ENCODE measurements at places on chromosomes 7 and 10.

DNA sequence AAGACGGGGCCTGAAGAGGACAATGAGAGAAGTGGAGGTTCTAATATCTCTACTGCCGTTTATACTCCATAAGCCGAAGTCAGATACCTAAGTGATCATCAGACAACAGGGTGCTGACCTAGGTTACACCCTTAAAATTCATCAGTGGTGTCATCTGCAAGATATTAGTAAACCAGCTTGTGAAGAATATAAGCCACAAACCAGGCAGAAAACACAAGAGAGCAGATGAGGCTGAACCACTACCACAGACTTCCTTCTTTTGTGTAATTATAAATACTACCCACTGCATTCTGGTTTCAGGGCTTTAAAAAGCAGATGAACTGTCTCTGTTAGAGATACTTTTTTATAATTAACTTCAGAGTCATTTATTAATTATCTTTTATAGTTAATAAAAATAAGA is 69.0 kb upstream of the LRRC17 start:
- no peak for DNase-seq

- DNase-seq, result peak; percentile 29
These were observed 3.6 kb upstream of the ARID5B start for GRCh38 chr10:61897671-61898434.

DNA sequence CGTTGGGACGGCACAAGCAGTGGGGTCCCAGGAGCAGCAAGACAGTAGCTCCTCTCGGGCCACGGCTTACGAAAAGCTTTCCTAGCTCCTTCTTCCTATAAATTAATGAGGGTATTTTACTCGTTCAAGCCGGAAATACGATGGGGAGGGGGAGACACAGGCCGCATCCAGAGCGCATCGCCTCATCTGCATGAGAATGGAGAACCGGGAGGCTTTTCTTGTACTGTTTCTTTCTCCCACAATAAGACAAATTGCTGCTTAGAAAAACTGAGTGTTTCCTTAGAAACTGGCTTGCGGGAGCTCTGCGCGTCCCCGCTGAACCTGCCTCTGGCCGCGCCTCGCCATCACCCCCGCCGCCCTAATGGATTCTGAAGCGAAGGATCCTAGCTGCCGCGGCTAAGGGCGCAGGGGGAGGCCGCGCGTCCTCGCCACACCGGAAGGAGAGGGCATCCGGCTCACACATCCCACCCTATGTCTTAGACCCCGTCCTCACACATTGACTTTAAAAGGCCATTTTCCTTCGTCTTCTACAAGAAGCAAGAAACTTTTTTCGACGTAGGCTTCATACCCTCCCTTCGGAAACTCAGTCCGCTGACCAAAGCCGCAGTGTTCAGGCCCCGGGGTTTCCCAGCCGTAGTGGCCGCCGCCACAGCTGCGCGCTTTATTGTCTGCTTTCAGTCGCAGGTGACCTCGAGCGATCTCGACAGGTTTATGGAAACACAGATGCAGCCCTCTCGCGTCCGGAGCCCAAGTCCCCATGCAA is 8.8 kb downstream of the NXPH1 start:
- no peak for DNase-seq

GRCh38 chr7:101308245-101309085 is 13.1 kb downstream of the IFT22 start:
- peak; percentile 60 for DNase-seq

DNA sequence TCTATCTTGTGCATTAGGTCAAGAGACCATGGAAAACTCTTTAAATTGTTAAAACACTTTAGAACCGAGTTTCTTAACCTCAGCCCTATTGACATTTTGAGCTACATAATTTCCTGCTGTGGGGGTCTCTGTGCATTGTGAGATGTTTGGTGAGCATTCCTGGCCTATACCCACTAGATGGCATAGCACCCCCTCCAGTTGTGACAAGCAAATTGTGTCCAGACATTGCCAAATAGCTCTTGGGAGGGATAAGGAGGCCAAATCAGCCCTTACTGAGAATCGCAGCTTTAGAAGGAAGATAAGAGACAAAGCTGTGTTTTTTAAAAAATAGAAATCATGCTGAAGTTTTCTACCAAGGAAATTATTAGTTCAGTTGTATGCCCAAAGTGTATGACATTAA is 1158.5 kb upstream of the C7orf33 start:
- DNase-seq, result peak; percentile 15

- peak; percentile 65 for DNase-seq
These were observed 151.3 kb upstream of the RSU1 start for GRCh38 chr10:16968416-16969041.

DNA sequence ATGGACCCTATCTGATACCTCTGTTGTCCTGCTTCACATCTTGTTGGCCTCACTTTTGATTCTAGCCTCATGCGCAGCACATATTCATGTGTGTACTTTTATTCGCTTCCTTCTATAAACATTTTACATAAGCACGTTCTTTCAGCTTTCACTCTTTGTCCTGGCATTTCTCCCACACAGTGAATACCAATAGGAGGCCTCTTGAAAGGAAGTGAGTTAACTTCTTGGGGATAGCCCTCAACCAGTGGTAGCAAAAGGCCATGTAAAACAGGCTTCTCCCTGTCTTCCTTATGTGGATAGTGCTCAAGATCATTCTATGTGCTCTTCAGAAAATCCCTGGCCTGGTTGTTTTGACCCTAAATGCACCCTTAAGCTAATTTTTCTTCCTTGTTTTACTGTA is 633.9 kb upstream of the MBL2 start:
- DNase-seq, result no peak

- no peak for DNase-seq
These were observed 83.4 kb upstream of the SMNDC1 start for GRCh38 chr10:110387983-110388686.

- no peak for DNase-seq
These were observed 598.3 kb downstream of the INHBA start for GRCh38 chr7:41104631-41105030.

- DNase-seq, result no peak
These were observed 54.1 kb downstream of the DENND2A start for GRCh38 chr7:140586516-140586915.

DNA sequence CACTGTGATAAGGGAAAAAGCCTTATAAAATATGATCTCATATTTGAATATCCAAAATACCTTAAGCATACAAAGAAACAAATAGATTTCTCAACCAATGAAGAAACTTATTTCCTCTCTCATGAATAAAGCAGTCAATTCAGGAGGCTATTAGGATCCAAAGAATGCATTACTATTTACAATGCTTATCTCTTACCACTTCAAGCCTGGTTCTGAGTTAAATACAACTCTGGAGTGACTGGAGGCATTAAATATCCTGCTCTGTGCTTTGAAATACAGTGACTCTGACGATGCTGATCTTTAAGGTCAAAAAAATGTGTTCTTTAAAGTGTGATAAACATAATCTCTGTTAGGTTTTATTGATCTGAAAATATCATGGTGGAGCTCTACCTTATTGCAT is 493.2 kb downstream of the ZWINT start:
- DNase-seq, result no peak

DNA sequence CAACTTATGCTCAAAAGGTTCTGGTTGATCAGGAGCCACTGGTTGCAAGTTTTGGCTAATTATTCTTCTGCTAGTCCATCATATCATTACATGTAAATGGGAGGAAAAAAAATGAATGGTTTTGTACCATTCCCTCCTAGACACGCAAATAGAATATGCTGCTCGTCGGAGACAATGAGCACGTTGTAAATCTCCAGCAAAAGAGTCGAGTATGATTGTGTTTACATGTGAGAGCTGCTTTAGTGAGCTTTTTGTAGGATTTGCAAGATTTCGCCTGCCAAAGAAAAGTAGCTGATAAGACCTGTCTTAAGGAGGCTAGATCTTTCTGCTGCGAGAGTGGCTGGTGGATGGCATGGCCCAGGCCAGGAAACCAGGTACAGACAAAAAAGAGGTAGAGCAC is 109.0 kb downstream of the ZMYND11 start:
- no peak for DNase-seq

DNA sequence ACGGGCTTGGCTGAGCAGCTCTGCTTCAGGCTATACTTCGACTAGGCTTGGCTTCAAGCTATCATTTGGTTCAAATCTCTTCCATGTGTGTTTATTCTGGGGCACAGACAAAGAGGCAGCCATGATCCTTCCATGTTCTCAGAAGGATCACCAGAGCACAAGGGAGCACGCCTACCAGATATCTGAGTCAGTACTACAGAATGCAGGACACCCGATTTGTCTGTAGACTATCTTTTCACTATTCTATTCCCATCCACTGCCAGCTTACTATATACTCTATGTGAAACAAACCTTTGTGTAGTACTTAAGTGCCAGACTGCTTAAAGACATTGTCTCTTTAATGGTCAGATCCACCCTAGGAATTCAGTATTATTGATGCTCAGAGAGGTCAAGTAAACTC is 35.1 kb downstream of the CH25H start:
- no peak for DNase-seq

- no peak for DNase-seq
These were observed 84.8 kb upstream of the ASAH2 start for GRCh38 chr10:50336140-50336539.

DNA sequence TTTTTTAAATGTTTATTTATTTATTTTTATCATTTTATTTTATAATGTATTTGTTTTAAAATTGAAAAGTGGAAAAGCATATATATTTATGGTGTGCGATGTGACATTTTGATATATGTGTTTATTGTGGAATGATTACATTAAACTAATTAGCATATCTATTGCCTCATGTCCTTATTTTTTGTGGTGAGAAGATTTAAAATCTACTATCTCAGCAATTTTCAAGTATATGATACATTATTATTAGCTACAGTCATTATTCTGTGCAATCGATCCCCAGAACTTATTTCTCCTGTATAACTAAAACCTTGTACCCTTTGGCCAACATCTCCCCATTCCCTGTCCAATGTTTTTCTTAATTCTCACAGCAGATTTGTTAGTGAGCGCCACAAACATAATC is 115.6 kb upstream of the SHH start:
- DNase-seq, result no peak

GRCh38 chr7:4115442-4115841 is 566.7 kb upstream of the FOXK1 start:
- DNase-seq, result no peak

GRCh38 chr7:55903985-55904759 is 16.9 kb downstream of the ZNF713 start:
- no peak for DNase-seq

DNA sequence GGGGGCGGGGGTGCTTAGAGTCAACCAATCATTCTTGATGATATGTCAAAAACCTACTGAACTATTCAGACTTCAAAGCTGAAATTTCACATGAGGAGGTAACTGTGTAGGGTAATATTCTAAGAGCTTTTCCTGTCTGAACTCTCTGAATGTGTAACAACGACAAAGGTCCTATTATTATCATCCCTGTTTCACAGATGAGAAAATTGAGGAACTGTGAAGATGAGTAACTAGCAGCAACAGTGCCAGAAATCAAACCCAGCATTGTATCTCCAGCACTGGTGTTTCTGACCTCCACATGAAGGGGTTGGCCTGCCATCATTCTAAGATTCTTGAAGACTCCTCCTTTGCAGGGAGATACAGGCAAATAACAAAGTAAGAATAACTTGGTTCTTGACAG is 294.7 kb upstream of the AOAH start:
- no peak for DNase-seq

DNA sequence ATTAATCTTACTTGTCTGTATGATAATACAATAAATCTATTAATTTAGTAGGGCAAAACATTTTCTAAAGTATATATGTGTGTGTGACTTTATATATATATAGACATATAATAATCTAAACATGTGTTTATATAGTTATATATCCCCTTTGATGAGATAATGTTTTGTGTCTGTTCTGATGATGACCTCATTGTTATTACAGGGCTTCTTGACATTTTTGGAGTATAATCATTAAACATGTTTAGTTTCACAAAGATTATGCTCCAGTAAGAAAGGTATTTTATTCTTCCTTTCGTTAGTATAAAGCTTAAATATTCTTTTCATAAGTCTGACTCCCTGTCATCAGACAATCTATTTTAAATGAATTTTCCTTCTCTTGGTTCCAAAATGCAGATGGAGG is 62.3 kb upstream of the CABCOCO1 start:
- DNase-seq, result no peak

GRCh38 chr10:70909326-70909935 is 21.1 kb upstream of the PCBD1 start:
- DNase-seq, result no peak

DNA sequence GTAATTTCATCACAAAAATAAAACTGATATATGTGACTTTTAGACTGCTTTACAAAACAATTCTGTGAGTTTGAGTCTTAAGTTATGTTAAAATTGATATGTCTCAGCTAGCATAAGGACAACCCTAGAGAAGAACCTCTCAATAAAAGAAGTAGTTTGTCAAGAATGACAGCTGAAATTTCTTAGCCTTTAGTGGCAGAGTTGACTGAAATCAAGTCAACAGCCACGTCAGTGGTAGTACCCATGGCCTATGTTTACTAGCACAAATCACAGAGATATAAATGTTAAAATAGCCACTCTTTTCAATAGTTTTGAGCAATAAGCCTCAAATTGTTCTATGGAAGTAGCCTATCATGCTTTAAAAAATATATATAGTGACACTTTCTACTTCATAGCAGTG is 138.9 kb upstream of the FERD3L start:
- no peak for DNase-seq

DNA sequence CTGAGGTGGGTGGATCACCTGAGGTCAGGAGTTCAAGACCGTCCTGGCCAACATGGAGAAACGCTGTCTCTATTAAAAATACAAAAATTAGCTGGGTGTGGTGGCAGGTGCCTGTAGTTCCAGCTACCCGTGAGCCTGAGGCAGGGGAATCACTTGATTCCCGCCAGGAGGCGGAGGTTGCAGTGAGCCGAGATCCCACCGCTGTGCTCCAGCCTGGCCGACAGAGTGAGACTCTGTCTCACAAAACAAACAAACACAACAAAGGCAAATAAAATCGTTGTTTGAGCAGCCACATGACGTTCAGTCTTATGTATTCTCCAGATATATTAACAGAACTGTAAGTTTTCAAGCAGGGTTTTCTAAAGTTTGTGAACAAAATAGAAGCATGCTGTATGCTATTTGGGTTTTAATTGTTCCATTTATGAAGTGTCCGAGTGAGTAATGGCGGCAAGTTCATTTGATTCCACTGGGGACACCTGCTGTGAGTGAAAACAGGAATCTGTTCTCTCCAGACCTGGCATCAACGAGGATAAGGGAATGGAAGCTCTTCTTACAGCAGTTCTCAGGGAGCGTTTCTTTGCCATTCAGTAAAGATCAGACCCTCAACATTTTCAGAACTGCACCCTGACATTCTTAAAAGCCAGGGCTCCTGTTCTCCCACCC is 122.5 kb upstream of the PITRM1 start:
- no peak for DNase-seq

- no peak for DNase-seq
These were observed 30.1 kb upstream of the FOXL3 start for GRCh38 chr7:259751-260405.

All from endothelial cell (in vitro differentiated cells).